ENCODE measurements at places on chromosomes 5 and 9.

DNA sequence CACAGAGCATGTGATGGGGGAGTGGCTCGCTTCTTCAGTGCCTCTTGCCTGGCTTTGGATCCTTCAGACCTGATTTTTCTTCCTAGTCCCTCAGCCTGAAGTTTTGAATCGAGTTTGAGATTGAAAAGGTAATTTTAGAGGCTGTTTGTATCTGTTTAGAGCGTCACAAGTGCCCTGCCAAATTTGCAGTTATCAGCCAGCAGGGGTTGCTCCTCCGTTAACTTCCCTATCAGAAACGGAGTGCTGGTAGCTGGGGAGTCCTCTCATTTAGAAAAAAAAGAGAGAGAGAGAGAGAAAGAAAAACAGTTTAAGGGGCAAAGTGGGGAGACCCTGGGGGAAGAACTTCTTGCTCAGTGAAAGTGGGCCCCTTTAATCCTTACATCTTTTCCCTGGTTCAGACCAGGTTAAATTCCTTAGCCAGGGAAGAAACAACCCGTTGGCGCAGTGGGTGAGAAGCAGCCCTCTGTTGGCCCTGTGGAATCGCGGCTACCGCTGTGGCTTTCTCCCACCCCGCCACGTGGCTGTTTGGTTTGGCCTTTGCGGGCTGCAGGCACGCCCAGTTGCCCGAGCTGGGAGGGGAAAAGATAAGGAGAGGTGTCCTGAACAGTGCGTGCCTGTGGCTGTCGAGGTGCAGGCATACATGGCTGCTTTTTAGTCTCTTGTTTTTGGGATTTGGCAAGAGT, 576.7 kb upstream of the ACO1 start:
- DNase-seq: no peak

DNA sequence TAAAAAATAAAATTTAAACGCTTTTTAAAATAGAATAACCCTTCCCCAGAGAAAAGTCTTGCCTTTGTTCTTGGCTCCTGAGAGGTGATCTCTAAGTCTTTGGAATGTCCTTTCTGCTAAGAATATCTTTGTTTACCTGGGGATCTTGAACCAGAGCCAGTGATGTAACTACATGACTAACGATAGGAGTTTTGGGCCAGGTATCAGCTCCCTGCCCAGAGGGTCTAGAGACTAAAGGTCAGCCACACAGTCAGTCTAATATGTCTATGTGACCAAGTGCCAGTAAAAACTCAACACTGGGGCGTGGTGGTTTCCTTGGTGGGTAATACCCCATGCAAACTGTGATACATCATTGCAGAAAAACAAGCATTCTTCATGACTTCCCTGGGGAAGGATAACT, 1351.9 kb upstream of the C9orf72 start:
- no peak for DNase-seq

GRCh38 chr5:55694152-55694830, 17.8 kb downstream of the SLC38A9 start:
- DNase-seq: no peak

GRCh38 chr9:129595903-129596540, 24.9 kb downstream of the C9orf50 start:
- DNase-seq: no peak

- no peak for DNase-seq
These were observed 11.2 kb downstream of the ENC1 start for GRCh38 chr5:74629326-74629725.

GRCh38 chr9:125591245-125591644, 115.8 kb downstream of the MAPKAP1 start:
- no peak for DNase-seq

DNA sequence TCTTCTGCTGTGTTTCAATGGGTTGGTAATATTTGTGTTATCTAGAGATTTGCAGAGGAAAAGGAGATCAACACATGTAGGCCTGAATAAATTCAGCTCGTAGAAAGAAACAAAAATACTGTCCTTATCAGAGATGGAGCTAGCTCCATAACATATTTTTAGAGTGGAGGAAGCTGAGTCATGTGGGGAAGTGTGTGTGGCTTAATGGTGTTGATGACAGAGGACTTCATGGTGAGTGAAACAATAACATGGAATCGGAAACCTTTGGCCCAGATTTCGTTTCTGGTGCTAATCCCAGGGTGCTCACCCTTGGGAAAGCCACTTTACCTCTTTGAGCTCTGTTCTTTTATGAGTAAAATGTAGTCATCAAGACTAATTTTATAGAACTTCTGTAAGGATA, 825.0 kb downstream of the TLR4 start:
- no peak for DNase-seq

- DNase-seq: peak; percentile 34
These were observed 1.2 kb downstream of the ANKRD33B start for GRCh38 chr5:10564838-10565784.

DNA sequence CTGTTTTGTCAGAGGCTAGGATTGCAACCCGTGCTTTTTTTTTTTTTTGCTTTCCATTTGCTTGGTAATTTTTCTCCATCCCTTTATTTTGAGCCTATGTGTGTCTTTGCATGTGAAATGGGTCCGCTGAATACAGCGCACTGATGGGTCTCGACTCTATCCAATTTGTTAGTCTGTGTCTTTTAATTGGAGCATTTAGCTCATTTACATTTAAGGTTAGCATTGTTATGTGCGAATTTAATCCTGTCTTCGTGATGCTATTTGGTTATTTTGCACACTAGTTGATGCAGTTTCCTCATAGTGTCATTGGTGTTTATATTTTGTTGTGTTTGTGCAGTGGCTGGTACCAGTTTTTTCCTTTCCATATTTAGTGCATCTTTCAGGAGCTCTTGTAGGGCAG, 36.2 kb upstream of the TAF11L2 start:
- no peak for DNase-seq

DNA sequence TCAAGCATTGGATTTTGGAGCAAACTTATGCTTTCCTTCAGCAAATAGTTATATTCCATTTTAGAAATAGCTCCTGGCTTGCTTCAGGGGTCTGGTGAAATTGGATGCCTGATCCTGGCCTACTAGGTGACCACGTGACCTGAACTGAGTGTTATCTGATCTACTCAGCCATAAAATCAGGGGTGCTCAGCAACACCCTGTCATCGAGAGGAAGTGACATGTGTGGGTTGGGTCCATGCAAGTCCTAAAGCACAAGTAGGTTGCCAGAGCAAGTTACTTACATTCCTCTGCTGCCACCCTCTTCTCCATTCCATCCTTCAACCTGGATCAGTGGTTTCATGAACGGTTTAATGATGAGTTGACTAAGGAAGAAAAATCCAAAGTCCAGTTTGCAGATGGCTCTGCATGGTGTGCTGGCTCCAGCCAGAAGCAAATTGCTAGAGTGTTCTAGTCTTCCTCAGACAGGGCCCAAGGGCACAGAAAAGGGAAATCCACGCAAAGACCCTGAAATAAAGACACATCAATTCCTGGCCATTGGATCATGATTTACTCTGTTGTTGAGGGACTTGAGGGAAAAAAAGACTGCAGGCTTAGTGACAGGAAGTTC, 2.8 kb upstream of the FAM193B start:
- peak; percentile 47 for DNase-seq

GRCh38 chr5:90022711-90023053, 386.9 kb downstream of the CETN3 start:
- no peak for DNase-seq

GRCh38 chr9:107016383-107016782, 153.4 kb downstream of the ZNF462 start:
- no peak for DNase-seq

DNA sequence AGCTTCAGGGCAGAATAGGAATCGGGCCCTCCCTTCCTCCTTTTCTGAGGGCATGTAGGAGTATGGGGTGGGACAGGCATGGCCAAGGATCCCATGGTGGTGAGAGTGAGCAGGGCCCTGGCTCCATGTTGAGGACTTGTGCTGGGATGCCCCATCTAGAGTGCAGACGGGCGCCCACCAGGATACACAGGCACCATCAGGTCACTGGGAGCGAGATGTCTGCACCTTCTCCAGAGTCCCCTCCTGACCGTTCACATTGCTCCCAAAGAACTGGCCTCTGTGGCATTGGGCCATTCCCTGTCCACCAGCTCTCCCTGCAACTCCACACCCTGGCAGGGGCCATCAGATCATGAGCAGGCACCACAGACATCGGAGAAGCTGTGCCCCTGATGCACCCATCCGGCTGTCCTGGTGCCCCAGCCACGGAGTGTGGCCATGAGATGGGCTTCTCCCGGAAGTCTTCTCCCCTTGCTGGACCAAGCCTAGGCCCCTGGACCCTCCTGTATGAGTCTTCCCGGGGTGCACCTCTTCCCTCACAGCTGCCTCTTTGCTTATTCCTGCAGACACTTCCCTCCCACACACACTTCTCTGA, 195.0 kb downstream of the IRX2 start:
- DNase-seq: no peak

- DNase-seq: no peak
These were observed 19.9 kb upstream of the CAST start for GRCh38 chr5:96642281-96642640.

DNA sequence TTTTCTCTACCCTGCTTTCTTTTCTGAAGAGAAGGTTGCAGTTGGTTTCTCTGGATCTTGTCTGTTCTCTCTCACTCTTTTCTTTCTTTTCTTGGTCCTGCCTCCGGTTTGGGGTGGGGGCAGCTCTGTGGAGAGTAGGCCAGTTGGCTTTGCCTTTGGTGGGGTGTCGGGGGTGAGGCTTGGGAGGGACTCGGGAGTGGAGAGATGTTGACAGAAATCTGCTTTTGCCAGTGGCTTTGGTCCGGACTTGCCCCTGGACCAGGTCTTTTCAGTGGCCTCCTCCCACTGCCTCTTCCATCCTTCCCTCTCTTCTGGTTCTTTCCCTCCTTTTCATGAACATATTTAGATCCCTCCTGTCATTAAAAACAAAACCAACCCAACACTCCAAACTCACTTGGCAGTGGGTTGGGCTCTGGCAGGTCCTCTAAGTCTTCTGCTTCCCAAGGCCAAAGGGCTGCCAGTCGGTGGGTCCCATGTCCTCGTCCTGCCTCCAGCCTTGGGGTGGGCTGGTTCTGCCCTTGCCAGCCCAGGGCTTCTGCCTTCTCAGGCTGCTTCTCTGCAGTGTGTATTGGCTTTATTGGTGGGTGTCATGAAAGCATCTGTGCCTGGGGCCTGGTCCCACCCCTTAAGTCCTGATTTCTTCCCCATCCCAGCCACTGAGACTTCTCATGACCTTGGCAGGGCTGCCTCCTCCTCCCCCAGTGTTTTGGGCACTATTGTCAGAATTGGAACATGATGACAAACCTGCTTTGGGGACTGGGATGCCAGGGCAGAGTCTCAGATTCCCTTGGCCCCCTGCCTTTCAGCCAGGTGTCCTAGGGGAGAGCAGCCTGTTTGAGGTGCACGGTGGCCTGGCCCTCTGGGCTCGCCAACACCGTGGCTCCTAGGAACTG, 16.9 kb downstream of the ANKRD33B start:
- DNase-seq: no peak

GRCh38 chr5:170752257-170753215, 31.0 kb upstream of the GABRP start:
- no peak for DNase-seq

GRCh38 chr5:170818232-170818631, 34.7 kb downstream of the GABRP start:
- DNase-seq: no peak

DNA sequence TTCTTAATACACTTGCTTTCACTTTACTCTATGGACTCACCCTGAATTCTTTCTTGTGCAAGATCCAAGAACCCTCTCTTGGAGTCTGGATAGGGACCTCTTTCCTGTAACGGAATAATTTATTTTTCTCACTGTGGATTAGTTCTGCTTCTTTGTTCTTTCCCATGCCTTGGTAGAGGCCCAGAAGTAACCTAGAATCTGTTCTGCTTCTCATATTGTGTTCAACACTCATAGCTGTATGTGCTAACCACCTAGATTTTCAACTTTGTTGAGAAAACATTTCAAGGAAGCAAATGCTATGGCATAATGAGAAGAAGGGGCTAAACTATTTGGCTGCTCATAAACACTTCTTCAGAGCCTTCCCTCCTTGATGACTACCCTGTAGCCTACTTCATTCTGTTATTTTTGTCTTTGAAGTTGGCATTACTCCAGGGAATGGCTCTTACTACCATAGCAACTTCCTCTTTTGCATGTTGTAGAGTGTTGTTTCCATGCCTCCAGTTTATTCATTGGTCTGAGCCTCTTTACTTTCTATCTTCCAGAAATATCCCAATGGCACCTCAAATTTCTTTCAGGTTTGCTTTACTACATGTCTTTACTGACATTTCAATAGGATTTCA, 74.3 kb downstream of the KIAA0825 start:
- no peak for DNase-seq

DNA sequence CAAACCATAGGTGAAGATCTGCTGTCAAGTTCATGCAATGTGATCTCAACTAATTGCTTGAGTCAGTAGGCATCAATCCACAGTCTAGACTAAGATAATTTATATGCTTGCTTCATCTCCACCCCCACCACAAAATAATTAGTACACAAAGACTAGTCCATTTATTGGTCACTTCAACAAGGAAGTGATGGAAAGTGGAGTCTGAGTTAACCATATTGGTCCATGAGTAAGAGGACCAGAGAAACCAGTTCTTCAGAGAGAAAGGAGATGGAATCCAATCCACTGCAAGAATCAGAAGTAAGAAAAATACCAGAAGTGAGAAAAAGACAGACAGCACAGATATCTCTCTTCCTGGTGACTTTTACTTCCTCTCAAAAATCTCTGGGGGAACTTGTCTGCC, 366.5 kb downstream of the CHSY3 start:
- DNase-seq: no peak

DNA sequence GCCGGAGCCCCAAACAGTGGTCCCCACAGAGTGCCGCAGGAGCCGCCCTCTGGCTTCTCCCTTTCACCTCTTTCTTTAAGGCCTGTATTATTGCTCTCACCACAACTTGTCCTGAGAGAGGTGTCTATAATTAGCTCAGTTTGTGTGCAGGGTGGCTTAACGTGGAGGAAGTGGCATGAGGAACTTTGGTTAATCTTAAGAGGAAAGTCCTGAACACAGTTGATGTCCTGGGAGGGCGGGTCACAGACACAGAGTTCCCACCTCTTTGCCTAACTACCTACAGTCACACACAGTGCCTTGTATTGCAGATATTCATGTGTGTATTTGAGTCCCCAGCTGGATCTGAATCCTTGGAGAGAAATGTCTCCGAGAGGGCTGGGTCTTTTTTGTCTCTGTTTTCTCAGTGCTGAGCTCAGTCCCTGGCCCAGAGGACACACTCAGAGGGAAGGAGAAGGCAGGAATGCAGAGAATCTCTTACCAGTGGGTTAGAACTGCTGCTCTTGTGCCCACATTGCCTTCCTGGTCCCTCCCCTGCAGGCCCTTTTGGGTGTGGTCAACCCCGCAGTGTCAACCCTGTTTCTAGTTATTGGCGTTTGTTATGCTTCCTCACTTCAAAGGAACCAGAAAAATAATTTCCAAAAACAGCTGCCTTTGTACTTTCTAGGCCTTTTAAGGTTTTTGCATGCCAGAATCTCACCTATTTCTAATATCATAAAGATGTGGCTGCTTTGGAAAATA, 392.5 kb downstream of the KDM4C start:
- DNase-seq: peak; percentile 75

- no peak for DNase-seq
These were observed 349.0 kb upstream of the TARS1 start for GRCh38 chr5:33091571-33092363.

DNA sequence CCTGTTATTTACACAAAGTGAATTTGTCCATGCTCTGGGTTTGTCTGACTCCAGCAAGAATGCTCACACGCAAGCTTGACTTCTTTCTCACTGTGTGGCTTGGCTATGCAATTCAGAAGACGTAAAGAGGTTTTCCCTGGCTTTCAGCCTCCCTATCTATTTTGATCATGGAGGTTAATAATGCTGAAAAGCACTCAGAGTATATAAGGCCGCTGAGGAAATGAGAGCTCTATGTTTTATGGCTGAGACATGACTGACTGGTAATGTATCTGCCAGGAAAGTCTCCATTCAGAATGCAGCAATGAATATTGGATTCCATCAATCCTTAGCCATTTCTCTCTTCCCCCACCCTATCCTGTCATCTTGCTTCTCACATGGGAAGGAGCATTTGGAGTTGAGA, 417.3 kb downstream of the DMAC1 start:
- no peak for DNase-seq

Measured in activated naive CD4-positive, alpha-beta T cell treated with anti-CD3 and anti-CD28 coated beads, Interleukin-2, amount 10 ng/mL, durations not matched to agents 7 days and 5 days (primary cell).